ENCODE measurements at places on chromosomes 2 and 18.

- DNase-seq = no peak
Measured at GRCh38 chr2:37781028-37781427, 109.6 kb upstream of the CDC42EP3 start.

DNA sequence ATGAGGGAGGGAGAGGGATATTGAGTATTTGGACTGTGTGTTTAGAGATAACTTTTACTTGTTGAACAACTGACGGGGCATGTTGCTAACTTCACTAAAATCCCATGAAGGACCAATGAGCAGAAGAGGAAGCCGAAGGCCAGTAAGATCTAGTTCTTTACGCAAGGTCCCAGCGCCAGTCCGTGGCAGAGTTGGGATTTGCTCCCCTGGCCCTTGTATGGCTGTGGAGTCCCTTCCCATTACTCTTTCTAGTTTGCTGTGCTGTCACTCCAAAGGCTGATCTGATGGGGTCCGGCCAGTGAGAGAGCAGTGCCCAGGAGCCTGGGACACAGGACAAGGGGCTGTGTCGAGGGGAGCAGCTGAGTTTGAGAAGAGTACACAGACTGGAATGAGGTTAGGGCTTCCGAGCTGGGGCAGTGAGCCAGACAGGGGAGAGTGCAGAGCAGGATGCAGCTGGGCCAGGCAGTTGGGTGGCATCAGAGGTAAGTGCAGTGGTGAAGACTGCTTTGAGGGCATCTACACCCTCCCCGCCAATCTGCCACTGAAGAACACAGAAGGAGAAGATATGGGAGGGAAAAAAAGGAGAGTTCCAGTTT lies 692.9 kb upstream of the HS6ST1 start:
- DNase-seq = no peak

- DNase-seq = no peak
Measured at GRCh38 chr2:79713131-79713785, 200.4 kb downstream of the CTNNA2 start.

DNA sequence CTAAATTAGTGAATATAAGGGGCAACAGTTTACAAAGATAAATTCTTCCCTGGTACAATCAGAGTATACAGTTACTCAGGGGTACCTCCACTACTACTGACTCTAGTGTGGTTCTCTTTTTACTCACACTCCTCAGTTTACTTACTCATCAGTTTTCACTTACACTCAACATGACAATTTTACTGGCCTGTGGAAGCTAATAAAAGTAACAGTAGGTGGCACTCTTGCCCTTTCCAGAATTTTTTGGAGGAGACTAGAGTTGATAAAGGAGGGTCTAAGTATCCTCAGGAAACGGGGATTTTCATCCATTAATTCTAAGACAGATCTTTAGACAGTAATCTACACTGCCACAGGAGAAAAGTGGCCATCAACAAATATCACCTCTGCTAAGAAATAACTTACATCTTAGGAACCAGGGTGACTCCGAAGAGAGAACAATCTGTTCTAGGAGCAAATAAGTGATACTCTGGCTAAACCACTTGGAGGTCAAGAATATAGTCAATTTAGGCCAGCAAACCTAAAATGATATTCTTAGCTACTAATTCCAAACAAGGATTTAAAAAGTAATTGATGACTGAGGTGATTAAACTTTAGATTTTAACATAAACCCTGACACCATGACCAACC lies 61.3 kb downstream of the ATL2 start:
- DNase-seq = peak; percentile 5

GRCh38 chr2:1538663-1539062 lies 125.4 kb downstream of the TPO start:
- DNase-seq = no peak

DNA sequence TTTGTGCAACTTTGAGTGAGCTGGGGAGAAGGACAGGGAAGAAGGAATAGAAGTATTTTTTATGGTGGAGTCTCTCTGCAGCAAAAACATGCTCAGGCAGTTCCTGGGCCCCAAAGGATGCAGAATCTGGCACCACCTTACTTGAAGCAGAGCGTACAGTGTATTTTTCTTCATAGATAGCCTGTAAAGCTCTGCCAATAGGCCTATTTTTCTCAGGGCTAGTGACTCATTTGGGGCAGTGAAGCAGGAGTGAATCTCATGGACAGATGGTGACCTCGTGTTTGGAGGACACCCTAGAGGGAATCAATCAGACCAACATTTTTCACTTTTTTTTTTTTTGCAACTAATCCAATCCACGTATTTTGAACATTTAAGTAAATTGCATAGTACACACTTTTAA lies 268.1 kb upstream of the CXCR4 start:
- no peak for DNase-seq

GRCh38 chr2:98479959-98480524 lies 35.4 kb downstream of the INPP4A start:
- peak; percentile 50 for DNase-seq

GRCh38 chr2:187900021-187900420 lies 345.8 kb upstream of the TFPI start:
- DNase-seq = no peak

DNA sequence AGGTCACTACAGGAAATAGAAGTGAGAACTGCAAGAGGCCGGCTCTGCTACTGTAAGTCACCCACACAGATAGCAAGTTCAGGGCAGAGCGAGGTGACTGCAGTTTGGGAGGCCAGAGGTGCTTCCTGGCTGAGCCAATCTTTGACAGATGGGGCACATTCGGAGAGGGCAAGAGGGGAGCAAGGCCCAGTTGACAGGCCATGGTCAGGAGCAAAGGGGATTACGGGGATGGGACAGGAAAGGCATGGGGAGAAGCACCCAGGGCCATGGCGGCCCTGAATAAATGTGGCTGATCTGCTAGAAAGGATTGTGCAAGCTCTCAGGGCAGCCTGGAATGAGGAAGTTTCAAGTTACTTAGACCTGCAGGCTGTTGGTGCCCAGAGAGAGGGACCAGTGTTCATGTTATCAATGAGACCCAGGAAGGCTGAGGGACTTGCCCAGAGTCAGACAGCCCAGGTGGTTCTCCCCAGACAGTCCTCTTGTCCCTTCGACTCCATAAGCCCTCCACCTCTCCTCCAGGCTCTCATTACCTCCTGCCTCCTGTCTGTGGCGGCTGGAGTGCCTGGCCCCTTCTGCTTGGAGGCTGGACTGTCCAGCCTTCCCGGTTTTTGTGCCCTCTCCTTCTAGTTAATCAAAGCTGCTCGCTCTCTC lies 123.3 kb downstream of the CTIF start:
- peak; percentile 38 for DNase-seq

DNA sequence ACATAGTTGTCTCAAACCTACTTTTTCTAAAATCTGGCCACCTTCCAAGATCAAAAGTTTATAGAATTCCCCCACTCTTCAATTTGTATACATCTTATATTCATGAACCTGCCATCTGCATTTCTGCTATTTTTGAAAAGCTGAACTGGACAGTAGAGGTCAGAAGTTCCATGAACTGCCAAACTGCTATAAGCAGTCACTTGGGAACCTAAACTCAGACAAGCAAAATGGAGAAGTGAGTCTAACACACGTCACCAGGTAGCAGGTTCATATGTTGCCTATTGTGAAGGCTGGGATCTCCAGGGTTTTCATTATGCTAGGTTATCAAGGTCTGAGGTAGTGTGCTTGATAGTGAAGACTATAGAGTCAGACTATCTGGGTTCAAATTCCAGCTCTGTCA lies 2.0 kb upstream of the MYO1B start:
- no peak for DNase-seq

GRCh38 chr2:211204456-211204855 lies 648.1 kb downstream of the CPS1 start:
- DNase-seq = no peak
